ENCODE measurements at places on chromosomes 16 and 17.

DNA sequence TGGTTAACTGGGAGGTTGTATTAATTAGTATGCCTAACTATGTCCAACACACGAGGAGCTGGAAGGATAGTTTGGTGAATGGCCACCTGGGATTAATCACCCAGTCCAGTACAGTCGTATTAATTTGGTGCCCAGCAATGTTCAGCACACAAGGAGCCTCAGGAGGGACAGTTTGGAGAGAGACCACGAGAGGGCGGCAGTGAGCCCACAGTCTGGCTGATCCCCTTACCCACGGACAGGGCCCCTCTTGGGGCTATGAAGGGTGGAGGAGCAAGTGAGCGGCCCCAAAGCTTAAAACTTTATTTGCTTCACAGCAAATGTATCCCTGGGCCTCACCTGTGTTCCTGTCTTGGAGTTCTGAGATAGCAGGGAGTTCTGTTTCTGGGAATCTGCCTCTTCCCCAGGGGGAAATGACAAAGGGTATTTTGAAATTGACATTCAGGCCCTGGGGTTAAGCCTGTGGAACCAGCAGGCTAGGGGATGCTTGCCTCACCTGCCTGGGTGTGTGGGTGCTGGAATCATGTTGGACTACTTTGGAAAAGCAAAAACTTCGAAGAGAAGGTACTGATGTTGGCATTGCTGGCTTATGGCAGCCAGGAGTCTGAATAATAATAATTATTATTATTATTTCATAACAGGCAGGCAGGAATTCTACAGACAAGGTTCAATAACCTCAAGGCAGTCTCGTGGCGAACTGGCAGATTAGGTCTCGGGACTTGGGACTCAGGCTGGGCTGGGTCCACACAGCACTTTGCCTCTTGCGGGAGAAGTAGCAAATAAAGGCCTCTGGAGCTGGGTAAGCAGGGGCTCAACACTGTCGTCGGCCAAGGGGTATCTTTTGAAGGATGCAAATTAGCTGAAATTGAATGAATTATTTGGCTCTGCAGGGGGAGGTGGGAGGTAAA lies 227.6 kb upstream of the ASIC2 start:
- DNase-seq: no peak

DNA sequence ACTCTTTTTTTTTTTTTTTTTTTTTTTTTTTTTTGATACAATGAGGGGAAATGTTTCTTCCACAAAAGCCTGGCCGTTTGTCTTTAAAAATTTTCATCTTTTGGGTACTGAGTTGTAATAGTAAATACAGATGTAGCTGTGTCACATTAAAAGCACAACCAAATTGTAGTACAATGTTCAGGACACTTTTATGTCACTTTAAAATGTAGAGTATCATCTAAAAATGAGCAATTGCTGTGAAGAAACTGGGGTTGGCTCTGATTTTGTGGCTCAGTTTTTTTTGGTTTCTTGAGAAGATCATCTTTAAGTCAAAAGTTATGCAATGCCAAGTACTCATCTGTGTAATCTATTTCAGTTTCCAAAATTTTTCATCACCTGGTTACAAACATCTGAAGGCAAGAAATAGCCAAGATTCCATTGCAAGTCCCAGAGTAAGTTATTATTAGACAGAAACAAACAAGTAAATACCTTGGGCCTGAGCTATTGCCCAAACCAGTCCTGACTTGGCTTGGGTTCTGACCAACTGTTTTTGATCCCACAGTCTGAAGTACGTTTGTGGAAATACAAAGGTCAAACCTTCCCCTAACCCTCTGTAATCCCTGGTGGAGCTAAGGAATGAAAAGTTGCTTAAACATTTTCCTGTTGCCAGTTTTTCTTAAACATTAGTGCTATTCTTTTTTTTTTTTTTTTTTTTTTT lies 717.2 kb downstream of the WWOX start:
- no peak for DNase-seq

- DNase-seq: peak; percentile 51
Observed at GRCh38 chr16:72832621-72833248, 215.2 kb downstream of the ZFHX3 start.

DNA sequence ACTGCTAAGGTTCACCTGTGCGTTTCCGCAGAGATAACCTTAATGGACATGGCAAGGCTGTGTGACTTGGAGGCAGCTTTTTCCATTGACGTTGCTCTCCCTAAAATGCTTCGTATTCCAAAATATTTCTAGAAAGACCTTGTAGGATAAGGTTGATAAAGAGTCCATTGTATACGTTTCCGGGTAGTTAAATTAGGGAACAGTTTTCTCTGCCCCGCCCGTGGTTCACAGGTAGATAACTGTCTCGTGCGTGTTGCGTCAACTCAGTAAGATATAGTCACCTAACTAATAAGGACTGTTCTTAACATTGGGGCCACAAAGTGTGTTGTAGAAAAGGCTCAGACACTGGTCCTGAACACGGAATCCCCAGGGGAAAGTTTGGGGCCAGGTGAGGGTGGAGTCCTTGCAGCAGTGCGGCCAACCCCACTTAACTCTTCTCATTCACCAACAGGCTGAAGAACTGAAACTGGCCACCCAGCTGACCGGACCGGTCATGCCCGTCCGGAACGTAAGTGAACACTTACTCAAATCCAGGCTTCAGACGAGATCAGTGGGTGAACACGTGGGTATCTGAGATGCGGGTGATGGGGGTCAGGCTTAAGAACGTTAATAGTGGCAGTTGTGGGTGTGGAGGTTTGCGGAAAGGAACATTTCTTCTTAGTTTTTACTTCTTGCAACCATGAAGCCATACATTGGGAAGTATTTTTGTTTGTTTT lies 1.6 kb downstream of the RPL13 start:
- DNase-seq: no peak
